Tibial nerve (tissue), 4 donors: ENCODE measurements at places on chromosomes 16 and 17. TPM values are rescaled to one million over a fixed set of nuclear protein-coding genes. Genes with fewer than 3 reads are reported as not detected.
A peak's percentile ranks its signal among the peaks of the same experiment; 100 is the strongest.

- H3K4me3 ChIP-seq = no peak overlapping the region
- H3K27ac ChIP-seq = no peak overlapping the region
- peaks cover 9% of the 10 kb centered on the region for H3K4me1 ChIP-seq
These were observed 50.5 kb downstream of the GLG1 start for GRCh38 chr16:74556375-74556922.

- H3K27me3 ChIP-seq = no peaks in the 10 kb centered on the region
- no peak for DNase-seq
- no peak overlapping the region for H3K27ac ChIP-seq
- H3K4me1 ChIP-seq = no peaks in the 10 kb centered on the region
These were observed 21.7 kb downstream of the SPHK1 start for GRCh38 chr17:76405967-76406647.

GRCh38 chr17:57548421-57549410 lies 196.4 kb downstream of the CCDC182 start:
- no peak overlapping the region for H3K27ac ChIP-seq
- H3K4me1 ChIP-seq = no peaks in the 10 kb centered on the region
- no peaks in the 10 kb centered on the region for H3K36me3 ChIP-seq

- no peaks in the 10 kb centered on the region for H3K27me3 ChIP-seq
- peaks cover 8% of the 10 kb centered on the region for H3K36me3 ChIP-seq
- no peak overlapping the region for H3K27ac ChIP-seq
- no peak overlapping the region for H3K4me3 ChIP-seq
- H3K4me1 ChIP-seq = no peaks in the 10 kb centered on the region
These were observed 7.7 kb downstream of the PSMD3 start for GRCh38 chr17:39988206-39988810.

- peaks cover 2% of the 10 kb centered on the region for H3K36me3 ChIP-seq
- H3K4me3 ChIP-seq = no peak overlapping the region
- DNase-seq = no peak
- no peaks in the 10 kb centered on the region for H3K4me1 ChIP-seq
- H3K27ac ChIP-seq = no peak overlapping the region
- no peaks in the 10 kb centered on the region for H3K27me3 ChIP-seq
These were observed 4.7 kb downstream of the COQ7 start for GRCh38 chr16:19071811-19072777.

DNA sequence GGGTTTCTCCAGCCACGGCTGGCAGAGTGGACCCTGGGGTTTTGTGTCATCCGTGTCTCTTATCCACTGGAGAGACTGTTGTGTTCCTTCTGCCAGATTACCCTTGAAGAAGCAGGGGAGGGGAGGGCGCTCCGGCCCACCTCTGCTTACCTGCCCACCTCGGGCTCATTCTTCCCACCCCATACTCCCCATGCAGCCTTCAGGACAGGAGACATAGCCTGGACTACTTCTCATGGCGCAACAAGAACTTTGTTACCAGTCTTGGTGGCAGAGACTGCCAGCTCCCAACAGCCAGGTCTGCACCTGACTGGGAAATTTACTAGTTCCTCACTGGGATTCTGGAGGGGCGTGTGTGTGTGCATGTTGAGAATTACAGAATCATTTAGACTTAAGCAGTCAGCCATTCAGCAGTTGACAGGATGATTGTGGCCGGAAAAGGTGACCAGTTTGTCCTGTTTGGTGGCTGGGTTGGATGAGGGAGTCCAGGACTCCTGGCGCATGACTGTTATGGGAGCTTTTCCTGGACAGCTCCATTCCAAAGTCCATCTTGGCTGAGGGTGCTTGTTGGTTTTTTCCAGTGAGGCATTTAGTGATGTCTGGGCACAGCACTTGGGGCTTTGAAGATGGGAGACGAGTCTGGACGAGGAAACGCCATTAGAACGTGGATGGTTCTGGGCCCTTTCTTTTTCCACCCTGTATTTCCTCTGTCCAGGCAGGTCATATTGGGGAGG lies 8.7 kb downstream of the GSE1 start:
- no peaks in the 10 kb centered on the region for H3K4me1 ChIP-seq
- DNase-seq = no peak
- H3K27ac ChIP-seq = no peak overlapping the region
- H3K4me3 ChIP-seq = no peak overlapping the region
- peaks cover 28% of the 10 kb centered on the region for H3K36me3 ChIP-seq
- no peaks in the 10 kb centered on the region for H3K27me3 ChIP-seq

DNA sequence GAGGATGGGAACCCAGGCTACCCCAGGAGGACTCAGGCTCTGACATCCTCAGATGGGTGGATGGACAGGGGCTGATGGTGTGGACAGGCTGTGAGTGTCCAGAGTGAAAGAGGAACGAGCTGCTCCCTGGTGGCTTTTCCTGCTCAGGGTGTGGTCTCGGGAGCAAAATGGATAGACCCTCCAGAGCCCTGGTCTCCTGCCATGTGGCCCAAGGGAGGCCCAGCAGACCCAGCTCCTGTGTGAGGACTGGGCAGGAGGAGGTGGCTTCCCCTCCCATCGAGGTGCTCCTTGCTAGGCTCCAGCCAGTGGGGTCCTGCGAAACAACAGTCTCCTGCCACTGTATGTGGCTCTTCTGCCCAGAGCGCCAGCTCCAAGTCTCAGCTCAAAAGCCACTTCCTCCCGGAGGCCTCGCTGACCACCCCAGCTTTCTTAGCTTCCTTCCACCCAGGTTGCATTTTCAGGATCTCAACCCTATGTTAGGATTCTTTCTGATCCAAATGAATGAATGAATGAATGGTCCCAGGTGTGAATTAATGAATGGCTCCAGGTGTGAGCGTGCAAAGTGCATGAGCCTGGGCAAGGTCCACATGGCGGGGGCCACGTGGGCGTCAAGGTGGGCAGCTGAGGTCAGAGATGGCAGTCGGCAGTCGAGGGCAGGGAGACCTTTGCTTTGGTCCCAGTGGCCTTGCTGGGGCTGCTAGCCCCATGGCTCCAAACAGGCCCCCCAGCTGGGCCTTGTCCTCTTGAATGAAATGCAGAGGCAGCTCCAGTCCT lies 120.3 kb upstream of the CIBAR2 start:
- H3K36me3 ChIP-seq = no peaks in the 10 kb centered on the region
- no peak overlapping the region for H3K27ac ChIP-seq
- no peak for DNase-seq
- H3K4me3 ChIP-seq = no peak overlapping the region
- H3K27me3 ChIP-seq = no peaks in the 10 kb centered on the region

DNA sequence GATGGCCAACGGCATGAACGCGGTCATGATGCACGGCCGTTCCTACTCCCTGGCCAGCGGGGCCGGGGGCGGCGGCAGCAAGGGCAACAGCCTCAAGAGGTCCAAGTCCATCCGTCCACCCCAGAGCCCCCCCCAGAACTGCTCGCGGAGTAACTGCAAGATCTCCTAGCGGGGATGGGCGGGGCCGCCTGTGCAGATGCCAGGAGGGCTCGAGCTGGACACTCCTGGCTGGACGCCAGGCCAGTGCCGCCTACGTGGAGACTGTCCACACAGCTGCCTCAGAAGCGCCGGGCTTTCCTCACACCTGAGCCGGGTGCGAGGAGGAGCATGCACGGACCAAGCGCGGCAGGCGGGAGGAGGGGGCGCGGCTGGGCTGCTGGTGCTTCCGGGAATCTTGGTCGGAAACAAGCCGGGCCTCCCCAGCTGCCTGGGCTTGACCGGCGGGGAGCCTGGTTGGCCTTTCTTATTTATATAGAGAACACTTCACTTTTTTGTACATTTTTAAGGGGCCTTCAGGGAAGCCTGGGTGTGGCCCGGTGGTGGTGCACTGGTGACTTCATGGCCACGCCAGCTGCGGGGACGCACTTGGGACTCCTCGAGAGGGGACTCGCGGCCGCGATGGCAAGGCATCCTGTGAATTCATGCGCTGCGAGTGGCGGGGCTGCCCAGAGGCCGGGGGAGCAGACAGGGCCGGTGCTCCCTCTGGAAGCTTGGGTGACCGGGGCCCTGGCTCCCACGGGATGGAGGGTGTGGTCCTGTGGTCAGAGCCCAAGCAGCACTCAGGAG lies 3.1 kb upstream of the WFIKKN1 start:
- H3K4me3 ChIP-seq = no peak overlapping the region
- no peaks in the 10 kb centered on the region for H3K27me3 ChIP-seq
- DNase-seq = no peak
- no peak overlapping the region for H3K27ac ChIP-seq
- no peaks in the 10 kb centered on the region for H3K36me3 ChIP-seq

- H3K27me3 ChIP-seq = no peaks in the 10 kb centered on the region
- H3K4me3 ChIP-seq = no peak overlapping the region
- peak overlapping the region; percentile 3 for H3K27ac ChIP-seq
- H3K4me1 ChIP-seq = no peaks in the 10 kb centered on the region
- DNase-seq = no peak
- no peaks in the 10 kb centered on the region for H3K36me3 ChIP-seq
These were observed 8.9 kb upstream of the TCF25 start for GRCh38 chr16:89864527-89864820.

DNA sequence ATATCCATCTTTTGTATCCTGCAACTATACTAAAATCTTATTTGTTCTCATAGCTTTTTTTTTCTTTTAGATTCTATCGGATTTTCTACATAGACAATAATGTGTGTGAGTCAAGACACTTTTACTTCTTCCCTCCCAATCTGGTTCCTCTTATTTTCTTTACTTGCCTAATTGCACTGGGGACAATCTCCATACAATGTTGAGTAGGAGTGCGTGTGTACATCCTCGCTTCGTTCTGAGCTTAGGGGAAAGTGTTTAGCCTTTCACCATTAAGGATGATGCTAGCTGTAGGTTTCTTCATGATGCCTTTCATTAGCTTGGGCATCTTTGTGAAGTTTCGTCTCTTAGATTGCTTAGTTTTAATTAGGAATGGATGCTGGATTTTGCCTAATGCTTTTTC lies 2.9 kb downstream of the SPATA32 start:
- no peak overlapping the region for H3K27ac ChIP-seq
- H3K4me3 ChIP-seq = no peak overlapping the region
- H3K4me1 ChIP-seq = peaks cover 25% of the 10 kb centered on the region
- no peak for DNase-seq
- H3K36me3 ChIP-seq = peaks cover 10% of the 10 kb centered on the region
- H3K27me3 ChIP-seq = no peaks in the 10 kb centered on the region

DNA sequence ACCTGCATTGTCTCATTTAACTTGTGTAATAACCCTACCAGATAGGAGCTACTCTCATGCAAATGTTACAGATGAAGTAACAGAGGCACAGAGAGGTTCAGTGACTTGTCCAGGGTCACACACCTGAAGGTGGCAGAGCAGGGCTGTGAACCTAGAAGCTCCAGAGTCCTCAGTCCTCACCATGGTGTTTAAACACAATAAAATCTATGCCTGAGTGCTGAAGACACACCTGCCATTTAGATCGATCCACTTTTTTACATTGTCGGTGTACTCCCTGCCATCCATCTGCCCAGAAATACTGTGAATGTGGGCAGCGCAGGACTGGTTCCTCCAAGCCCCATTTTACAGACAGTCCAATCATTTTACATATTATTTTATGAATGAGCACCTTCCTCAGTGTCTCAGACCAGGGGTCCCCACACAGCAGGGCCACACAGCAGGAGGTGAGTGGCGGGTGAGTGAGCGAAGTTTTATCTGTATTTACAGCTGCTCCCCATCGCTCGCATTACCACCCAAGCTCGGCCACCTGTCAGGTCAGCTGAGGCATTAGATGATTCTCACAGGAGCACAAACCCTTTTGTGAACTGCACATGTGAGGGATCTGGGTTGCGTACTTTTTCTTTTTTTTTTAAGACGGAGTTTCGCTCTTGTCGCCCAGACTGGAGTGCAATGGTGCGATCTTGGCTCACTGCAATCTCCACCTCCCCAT lies 5.6 kb downstream of the IL4R start:
- no peaks in the 10 kb centered on the region for H3K27me3 ChIP-seq
- DNase-seq = no peak
- H3K36me3 ChIP-seq = no peaks in the 10 kb centered on the region
- no peak overlapping the region for H3K27ac ChIP-seq
- H3K4me1 ChIP-seq = peaks cover 39% of the 10 kb centered on the region

- DNase-seq = no peak
- H3K27me3 ChIP-seq = no peaks in the 10 kb centered on the region
- no peak overlapping the region for H3K27ac ChIP-seq
- H3K4me1 ChIP-seq = no peaks in the 10 kb centered on the region
- no peaks in the 10 kb centered on the region for H3K36me3 ChIP-seq
- H3K4me3 ChIP-seq = no peak overlapping the region
These were observed 176.3 kb downstream of the IRX3 start for GRCh38 chr16:54110016-54110981.

- no peak overlapping the region for H3K27ac ChIP-seq
- no peaks in the 10 kb centered on the region for H3K36me3 ChIP-seq
- no peaks in the 10 kb centered on the region for H3K4me1 ChIP-seq
These were observed 50.8 kb downstream of the WWOX start for GRCh38 chr16:78150233-78150632.

- no peak for DNase-seq
- no peak overlapping the region for H3K4me3 ChIP-seq
- no peak overlapping the region for H3K27ac ChIP-seq
- no peaks in the 10 kb centered on the region for H3K27me3 ChIP-seq
These were observed 183.3 kb downstream of the MSI2 start for GRCh38 chr17:57439651-57440050.

GRCh38 chr16:23324727-23325126 lies 22.6 kb downstream of the SCNN1B start:
- H3K36me3 ChIP-seq = no peaks in the 10 kb centered on the region
- no peak overlapping the region for H3K4me3 ChIP-seq
- no peaks in the 10 kb centered on the region for H3K27me3 ChIP-seq
- no peak overlapping the region for H3K27ac ChIP-seq
- DNase-seq = peak; percentile 9

DNA sequence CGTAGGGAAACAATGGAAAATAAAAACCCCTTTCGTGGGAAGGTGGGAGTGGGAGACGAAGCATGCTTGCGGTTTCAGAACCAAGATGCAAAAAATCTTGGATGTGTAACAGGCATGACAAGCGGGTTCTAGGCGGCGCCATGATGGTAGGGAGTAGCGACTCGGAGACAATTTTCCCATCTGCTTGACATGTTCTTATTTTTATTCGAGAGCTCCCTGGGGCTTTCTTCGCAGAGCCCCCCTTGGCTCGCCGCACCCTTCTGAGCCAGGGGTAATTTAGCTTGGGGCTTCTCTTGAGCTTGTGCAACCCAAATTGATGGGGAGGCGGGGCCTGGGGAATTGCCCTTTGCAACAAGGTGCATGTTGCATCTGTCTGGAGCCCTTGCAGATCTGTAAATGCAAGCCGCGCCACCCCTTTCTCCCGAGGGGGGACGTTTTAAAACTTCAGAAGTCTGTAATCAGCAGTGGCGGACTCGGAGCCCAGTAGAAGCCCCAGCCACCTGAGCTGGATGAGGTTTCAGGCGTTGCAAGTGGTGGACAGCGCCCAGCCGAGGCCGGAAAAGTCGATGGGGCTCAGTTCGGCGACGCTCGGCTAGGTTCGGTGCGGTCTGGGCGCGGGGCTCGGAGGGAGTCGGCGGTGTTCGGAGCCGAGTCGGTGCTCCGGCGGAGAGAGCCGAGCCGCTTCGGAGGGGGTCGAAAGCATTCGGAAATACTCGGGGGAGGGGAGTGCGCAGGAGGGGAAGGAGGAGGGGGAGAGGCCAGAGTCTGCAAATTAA lies 2.9 kb downstream of the GNAO1 start:
- H3K27ac ChIP-seq = no peak overlapping the region
- no peaks in the 10 kb centered on the region for H3K36me3 ChIP-seq
- H3K4me3 ChIP-seq = no peak overlapping the region

GRCh38 chr16:55480228-55480655 lies 1.2 kb downstream of the MMP2 start:
- H3K4me1 ChIP-seq = no peaks in the 10 kb centered on the region
- H3K27ac ChIP-seq = peak overlapping the region; percentile 75
- peak; percentile 91 for DNase-seq
- no peaks in the 10 kb centered on the region for H3K27me3 ChIP-seq
- peaks cover 27% of the 10 kb centered on the region for H3K36me3 ChIP-seq

Gene SDR42E2
- total RNA-seq = not detected

Gene C1QL1
- 9.8 TPM for total RNA-seq

Gene DNAI2
- total RNA-seq = 0.60 TPM

Gene SF3B3
- 130 TPM for total RNA-seq

Gene TBC1D3E
- total RNA-seq = not detected

Gene STAT5B
- 100 TPM for total RNA-seq

Gene RPS6KB1
- 33.6 TPM for total RNA-seq

Gene GAST
- total RNA-seq = not detected
